Frontal cortex (tissue), 4 donors: ENCODE measurements at places on chromosomes 16 and 17. TPM values are rescaled to one million over a fixed set of nuclear protein-coding genes. Genes with fewer than 3 reads are reported as not detected.

GRCh38 chr16:29811896-29812665 lies at the start of gene PRRT2:
PRRT2 (plus strand) TSS chr16:29812193; CDS start chr16:29813055, 862 bp downstream.
- DNase-seq: no peak

DNA sequence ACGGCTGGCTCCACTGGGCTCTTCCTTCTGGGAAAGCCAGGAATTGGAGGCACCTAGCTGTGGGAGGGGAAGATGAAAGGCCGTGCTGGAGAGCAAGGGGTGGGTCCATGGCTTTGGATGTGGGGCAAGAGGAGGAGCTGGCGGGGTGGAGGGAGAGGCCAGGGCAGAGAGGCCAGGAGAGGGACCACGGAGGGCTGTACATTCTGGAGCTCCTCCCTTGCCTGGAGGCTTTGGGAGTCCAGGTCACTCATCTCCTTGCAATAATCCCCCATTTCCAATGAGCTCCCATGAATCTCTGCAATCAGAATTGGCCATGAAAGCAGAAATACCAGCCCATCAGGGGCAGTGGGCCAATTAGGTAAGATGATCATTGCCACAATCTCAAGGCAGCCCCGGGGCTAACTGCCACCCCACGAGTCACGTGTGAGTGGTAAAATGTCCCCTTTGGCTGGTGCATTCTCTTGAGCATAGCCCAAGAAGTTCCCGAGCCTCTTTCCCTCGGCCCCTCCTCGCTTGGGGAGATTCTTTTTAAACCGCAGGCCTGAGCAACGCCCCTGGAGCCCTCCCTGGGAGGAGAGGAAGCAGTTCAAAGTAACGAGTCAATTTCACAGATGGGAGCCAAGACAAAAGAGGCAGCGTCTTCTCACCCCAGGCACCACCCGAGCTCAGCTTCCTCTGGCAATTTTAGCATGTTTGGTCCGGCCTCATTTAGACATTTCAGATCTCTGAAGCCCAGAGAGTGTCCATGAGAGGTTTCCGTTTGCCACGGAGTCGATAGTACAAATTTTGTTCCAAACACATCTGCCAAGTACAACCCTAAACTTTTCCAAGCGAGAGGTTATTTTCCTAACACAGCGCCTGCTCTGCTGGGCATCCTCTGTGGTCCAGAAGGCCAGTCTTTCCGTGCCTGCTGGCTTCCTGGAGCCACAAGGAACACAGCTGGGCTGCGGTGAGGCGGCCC lies 13.4 kb downstream of the RTN4RL1 start:
- DNase-seq: no peak

GRCh38 chr16:74372953-74373846 lies 2.9 kb upstream of the NPIPB15 start:
- peak; percentile 2 for DNase-seq

GRCh38 chr16:67283039-67283825 lies 3.9 kb downstream of the PLEKHG4 start:
- DNase-seq: no peak

DNA sequence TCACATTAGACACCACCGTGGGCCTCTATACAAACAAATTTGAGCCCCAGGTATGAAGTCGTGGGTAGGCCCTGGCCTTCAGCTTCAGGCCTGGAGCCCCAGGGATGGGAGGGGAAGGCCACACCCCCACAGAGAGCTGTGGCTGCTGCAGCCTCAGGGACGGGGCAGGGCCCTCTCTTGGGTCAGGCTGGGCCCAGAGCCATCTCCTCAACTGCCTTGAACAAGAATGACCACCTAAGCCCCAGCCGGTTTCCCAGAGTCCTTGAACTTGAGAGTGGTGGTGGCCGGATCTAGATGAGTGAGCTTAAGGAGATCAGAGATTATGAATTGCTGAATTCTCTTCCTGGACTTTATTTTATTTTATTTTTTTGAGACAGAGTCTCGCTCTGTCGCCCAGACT lies 18.6 kb downstream of the SCNN1B start:
- no peak for DNase-seq

DNA sequence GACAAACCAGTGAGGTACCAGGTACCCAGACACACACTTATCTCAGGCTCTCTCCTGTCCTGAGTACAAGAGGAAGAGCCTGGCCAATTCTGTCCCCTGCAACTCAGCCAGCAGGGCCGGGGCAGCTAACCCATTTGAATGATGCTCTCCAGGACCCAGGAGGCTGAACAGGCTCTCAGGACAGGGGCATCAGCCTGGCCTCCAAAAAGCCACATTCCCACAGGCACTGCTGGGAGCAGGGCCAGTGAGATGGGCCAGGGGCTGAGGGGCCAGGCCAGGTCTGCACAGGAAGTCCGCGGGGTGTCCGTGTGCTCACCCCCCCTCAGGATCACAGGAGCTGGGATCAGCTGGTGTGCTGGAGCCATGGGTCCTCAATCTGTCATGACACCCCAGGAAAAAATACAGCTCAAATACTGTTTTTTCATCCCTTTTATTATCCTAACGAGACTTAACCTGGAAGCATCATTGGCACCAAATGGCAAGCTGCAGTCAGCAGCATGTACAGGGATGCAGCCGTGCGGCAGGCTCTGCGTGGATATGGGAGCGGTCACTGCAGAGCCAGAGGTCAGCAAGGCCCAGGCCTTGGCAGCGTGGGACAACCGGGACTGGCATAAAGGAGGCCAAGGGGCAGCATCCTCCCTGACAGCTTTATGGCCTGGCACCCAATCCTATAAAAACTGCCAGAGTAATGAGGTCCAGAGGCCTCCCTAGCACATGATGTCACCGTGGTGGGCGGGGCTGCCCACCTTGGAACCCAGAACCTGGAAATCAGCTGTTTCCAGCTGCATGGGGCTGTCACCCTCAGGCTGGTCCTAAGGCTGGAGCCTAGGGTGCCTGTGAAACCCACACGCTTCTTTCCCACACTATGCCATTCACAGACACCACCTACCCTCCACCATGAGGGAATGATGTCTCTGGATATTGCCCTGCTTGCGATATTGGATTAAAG lies 276.7 kb downstream of the C16orf95 start:
- DNase-seq: no peak

DNA sequence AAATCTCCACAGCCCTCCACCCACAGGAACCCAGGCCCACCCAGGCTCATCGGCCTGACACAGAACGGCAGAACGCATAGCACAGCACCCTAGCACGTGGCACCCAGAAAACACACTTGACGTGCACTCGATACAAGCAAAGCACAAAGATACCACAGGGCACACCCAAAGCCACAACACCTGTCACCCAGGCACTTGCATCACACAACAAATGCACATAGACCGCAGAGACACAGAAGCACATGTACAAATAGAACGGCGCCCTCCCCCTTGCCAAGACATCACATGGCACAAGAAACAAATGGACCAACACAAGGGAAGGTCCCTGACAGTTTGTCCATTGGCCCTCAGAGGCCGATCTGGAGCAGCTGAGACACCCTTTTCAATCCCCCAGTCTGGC lies 147.7 kb upstream of the WSCD1 start:
- DNase-seq: no peak

- no peak for DNase-seq
These were observed 36.2 kb downstream of the CDRT4 start for GRCh38 chr17:15431196-15431595.

- no peak for DNase-seq
These were observed 1.2 kb downstream of the ATP6V0A1 start for GRCh38 chr17:42459801-42460281.

DNA sequence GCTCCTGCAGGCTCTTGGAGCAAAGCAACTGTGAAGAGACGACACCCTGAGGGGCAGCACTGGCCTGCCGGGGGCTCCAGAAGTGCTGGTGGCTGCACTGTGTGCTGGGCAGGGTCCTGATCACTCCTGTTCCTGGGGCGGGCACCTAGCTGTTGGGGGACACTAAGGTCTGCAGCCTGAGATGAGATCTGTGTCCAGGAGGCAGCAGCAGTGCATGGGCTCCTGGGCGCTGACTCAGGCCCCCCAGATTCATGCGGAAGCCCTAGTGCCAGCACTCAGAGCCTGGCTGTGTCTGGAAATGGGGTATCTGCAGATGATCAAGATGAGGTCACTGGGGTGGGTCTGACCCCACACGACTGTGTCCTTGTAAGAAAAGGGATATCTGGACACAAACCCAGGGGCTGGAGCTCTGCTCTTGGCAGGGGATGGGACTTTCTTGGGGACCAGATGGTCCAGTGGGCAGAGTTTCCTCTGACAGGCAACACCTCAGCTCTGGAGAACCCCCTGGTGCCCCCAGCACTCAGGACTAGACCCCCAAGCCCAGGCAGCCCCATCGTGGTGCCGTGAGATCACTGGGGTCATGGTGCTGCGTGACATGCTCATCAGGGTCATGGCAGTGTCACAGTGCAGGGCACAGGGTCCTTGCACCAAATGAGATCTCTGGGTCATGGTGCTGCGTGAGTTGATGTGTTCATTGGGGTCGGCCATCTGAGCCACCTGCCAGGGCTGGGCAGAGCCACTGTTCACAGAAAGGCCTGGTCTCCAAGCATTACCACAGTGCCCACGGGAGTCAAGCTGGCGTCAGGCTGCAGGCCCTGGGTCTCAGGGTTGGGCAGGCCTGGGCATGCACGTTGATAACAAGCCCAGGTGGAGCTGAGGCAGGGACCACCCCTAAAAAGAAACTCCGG lies 9.5 kb downstream of the FAAP100 start:
- no peak for DNase-seq

- no peak for DNase-seq
These were observed 12.4 kb downstream of the NMT1 start for GRCh38 chr17:45073414-45074070.

DNA sequence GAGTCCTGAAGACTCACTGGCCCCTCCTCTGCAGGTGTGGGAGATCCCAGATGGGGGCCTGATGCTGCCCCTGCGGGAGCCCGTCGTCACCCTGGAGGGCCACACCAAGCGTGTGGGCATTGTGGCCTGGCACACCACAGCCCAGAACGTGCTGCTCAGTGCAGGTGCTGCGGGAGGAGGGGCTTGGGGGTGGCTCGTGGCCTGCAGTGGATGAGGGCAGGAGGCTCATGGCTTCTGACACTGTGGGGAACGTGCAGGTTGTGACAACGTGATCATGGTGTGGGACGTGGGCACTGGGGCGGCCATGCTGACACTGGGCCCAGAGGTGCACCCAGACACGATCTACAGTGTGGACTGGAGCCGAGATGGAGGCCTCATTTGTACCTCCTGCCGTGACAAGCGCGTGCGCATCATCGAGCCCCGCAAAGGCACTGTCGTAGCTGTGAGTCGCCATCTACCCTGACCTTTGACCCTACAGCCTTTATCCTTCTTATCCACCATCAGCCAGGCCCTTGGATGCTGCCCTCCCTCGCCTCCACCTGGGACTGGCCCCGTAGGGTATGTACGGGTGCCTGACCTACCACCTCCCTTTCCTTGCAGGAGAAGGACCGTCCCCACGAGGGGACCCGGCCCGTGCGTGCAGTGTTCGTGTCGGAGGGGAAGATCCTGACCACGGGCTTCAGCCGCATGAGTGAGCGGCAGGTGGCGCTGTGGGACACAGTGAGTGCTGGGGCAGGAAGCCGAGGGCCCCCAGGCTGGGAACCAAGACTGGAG lies 3.6 kb downstream of the CORO1A start:
- peak; percentile 46 for DNase-seq

GRCh38 chr17:13874817-13875216 lies 194.5 kb upstream of the COX10 start:
- DNase-seq: no peak

DNA sequence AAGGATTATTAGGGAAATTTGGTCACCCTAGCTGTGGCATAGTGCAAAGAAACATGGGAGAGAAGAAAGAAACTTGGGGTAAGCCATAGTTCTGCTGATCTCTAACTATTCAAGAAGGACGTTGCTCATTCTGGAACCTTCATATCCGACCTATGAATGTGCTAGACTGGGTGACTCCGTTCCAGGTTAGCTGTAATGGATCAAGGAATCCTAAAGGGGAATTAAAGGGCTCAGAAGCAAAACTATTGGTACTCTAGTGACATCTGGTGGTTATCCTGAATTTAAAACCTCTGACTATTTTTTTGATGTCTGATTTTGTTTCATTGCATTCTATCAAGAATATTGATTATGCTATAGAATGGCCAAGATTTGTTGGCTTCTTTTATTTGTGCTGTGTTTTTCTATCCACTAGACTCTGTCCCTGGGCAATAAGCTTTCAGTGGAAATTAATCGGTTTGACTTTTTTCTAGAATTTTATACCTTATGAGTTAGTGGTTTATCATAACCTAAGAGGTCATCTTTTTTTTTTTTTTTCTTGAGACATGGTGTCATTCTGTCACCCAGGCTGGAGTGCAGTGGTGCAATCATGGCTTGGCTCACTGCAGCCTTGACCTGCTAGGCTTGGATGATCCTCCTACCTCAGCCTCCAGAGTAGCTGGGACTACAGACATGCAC lies 19.5 kb downstream of the PCTP start:
- DNase-seq: peak; percentile 64

DNA sequence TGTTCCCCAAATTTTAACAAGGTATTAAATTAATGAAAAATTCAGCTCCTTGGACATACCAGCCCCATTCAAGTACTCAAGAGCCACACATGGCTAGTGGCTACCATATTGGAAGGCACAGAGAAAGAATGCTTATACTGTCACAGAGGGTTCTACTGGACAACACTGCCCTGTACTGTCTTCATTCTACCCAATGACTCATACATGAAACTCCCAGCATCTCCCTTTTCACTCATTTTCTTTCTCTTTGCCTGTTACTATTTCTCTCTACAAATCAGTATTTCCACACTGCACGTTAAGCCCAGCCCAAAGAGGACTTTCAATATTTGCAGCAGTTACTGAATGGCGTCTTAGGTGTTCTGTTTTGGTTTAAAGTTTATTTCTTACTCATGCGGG lies 72.1 kb upstream of the RCVRN start:
- no peak for DNase-seq

- no peak for DNase-seq
These were observed 9.2 kb downstream of the BFAR start for GRCh38 chr16:14641926-14642325.

WNK4 gene
- 0.41 TPM for total RNA-seq

ANKRD13B gene
- 19.6 TPM for total RNA-seq

LITAFD gene
- not detected for total RNA-seq

HOXB4 gene
- total RNA-seq: not detected

CCL1 gene
- not detected for total RNA-seq

TM4SF5 gene
- total RNA-seq: not detected

NPIPB13 gene
- 1.2 TPM for total RNA-seq
